Thymus (tissue), 14 donors: ENCODE measurements at places on chromosomes 7 and 10. TPM values are rescaled to one million over a fixed set of nuclear protein-coding genes. Genes with fewer than 3 reads are reported as not detected.

- H3K4me3 ChIP-seq, result no peak overlapping the region
- no peaks in the 10 kb centered on the region for H3K36me3 ChIP-seq
- H3K27me3 ChIP-seq, result peaks cover 14% of the 10 kb centered on the region
- no peak for DNase-seq
Observed at GRCh38 chr10:13842117-13842516, 255.4 kb downstream of the PRPF18 start.

DNA sequence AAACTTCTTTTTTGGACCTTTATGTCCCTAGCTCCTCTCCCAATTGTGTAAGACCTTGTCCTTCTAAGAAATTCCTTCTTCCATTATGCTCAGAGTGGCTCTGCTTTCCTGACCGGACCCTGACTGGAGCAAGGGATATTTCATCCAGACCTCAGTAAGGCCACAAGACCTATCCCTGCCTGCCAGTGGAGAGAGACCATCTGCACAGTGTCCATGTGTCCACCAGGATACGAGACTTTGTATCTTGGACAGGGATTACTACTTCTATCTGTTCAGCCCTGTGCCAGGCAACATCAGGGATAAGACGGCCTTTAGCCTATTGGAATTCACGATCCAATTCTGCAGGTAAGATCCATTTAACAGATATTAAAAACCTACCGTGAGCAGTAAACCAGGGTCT, 7.2 kb upstream of the ATOH7 start:
- no peaks in the 10 kb centered on the region for H3K4me1 ChIP-seq
- H3K27me3 ChIP-seq, result no peaks in the 10 kb centered on the region
- no peak overlapping the region for H3K27ac ChIP-seq
- no peak overlapping the region for H3K4me3 ChIP-seq
- H3K36me3 ChIP-seq, result no peaks in the 10 kb centered on the region

- no peaks in the 10 kb centered on the region for H3K27me3 ChIP-seq
- H3K4me1 ChIP-seq, result no peaks in the 10 kb centered on the region
- H3K4me3 ChIP-seq, result no peak overlapping the region
- DNase-seq, result no peak
Observed at GRCh38 chr10:61837755-61838171, 63.7 kb upstream of the ARID5B start.

GRCh38 chr7:28211006-28211405, 30.4 kb upstream of the JAZF1 start:
- no peaks in the 10 kb centered on the region for H3K4me1 ChIP-seq
- no peak for DNase-seq
- no peaks in the 10 kb centered on the region for H3K36me3 ChIP-seq
- no peak overlapping the region for H3K4me3 ChIP-seq
- H3K27me3 ChIP-seq, result no peaks in the 10 kb centered on the region

DNA sequence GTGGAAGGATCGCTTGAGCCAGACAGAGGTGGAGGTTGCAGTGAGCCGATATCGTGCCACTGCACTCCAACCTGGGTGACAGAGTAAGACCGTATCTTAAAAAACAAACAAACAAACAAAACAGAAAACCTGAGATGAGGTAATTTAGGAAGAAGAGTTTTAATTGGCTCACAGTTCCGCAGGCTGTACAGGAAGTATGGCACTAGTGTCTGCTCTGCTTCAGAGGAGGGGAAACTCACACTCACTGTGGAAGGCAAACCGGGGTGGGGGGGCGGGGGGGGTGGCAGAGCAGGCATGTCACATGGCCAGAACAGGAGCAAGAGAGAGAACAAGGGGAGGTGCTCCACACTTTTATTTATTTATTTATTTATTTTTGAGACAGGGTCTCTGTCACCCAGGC, 5.1 kb downstream of the UBE2D4 start:
- DNase-seq, result peak; percentile 53
- H3K27me3 ChIP-seq, result no peaks in the 10 kb centered on the region
- H3K36me3 ChIP-seq, result no peaks in the 10 kb centered on the region
- no peak overlapping the region for H3K27ac ChIP-seq

DNA sequence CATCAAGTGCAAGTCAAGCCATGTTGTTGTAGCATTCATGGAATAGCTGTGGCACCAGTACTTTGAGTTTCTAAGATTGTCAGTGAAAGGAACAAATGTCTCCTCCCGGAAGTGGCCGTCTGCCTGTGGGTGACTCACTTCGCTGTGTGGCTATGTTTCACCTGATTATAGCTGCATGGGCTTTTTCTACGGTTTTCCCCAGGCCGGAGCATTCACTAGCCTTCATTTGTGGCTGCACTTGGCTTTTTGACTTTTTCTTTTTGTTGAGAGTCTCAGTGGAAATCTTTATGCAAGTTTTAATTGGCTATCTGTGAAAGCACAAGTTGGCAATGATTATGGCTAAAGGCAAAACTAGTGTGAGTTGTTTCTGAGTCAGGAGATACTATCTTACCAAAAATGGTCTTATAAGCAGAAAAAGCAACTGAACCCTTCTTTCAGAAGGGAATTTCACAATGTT, 35.0 kb downstream of the SRI start:
- DNase-seq, result no peak
- H3K4me1 ChIP-seq, result no peaks in the 10 kb centered on the region
- H3K27me3 ChIP-seq, result no peaks in the 10 kb centered on the region
- H3K27ac ChIP-seq, result no peak overlapping the region
- no peak overlapping the region for H3K4me3 ChIP-seq

- H3K4me1 ChIP-seq, result peaks cover 5% of the 10 kb centered on the region
- H3K27ac ChIP-seq, result peak overlapping the region; percentile 41
- no peaks in the 10 kb centered on the region for H3K27me3 ChIP-seq
- no peak for DNase-seq
- H3K36me3 ChIP-seq, result no peaks in the 10 kb centered on the region
Observed at GRCh38 chr7:140269004-140269638, 92.3 kb upstream of the KDM7A start.

DNA sequence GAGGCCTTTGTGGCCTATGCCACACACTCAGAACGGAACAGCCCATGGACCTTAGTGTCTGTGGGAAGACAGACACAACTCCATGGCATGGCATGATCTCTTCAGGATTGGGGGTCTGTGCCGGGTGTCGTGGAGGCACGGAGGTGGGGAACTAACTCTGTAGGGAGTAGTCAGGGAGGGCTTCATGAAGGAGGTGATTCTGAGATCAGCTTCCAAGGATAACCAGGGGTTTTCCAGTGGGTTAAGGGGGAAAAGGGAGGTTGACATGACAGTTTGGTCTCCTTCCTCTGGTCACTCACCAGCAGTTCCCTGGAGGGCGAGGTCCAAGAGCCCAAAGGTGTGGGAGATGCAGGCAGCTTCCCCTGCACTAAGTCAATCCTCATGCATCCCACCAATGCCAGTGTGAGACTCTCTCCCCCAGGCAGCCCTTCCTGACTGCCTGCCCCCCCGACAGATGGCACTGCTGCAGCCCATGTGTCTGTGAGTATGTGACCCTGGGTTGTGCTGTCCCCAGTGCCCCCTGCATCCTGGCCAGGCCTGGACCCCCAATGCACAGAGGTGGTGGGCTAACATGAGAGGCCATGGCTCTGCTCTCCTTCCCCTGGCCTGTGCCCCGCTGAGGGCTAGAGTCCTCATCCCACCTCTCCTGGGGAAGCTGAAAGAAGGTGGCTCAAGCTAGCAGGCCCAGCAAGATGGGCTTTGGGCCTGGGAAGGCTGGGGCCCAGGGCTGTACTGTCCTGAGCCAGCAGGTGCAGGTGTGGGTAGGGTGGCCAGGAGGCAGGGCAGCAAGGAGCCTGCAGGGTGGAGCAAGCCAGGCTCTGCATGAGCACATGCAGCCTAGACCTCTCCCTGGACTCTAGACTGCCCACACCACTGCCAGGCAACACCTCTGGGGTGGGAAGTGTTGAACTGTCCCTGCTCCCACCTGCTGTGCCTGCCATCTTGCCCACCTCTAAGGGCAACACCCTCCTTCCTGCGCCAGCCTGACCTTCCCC, 39.7 kb downstream of the RASGEF1A start:
- DNase-seq, result no peak
- H3K4me3 ChIP-seq, result no peak overlapping the region
- peaks cover 8% of the 10 kb centered on the region for H3K27me3 ChIP-seq
- H3K36me3 ChIP-seq, result no peaks in the 10 kb centered on the region

- no peaks in the 10 kb centered on the region for H3K36me3 ChIP-seq
- H3K27me3 ChIP-seq, result no peaks in the 10 kb centered on the region
- no peak for DNase-seq
- no peak overlapping the region for H3K27ac ChIP-seq
- H3K4me1 ChIP-seq, result no peaks in the 10 kb centered on the region
Observed at GRCh38 chr10:105586451-105587098, 945.5 kb downstream of the SORCS3 start.

DNA sequence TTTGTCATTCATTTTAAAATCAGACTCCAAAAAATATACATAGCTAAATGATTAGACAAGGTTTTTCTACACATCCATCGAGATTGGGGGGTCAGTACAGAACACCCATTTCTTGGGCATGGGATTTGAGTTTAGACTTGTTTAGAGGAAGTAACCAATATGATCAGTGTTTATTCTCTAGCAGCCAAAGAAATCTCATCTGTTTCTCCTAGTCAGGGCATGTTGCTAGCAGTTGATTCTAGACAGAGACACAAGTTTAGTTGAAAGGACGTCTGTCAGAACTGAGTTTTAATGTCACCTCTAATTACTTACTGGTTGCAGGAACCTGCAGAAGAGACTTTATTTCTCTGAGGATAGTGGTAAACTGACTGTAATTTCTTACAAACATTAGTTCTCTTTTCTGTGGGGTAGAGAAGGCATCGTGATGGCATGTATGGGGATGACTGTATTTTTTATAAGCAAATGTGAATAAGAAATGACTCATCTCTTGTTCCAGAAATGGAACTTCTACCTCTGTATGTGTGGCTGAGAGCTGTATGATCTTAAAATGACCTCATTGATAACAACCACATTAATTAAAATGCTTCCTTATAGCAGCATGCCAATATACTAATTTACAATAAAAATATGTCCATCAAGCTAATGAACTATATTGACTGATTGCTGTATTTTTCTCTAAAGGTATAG, 30.6 kb upstream of the RHOBTB1 start:
- DNase-seq, result no peak
- H3K27me3 ChIP-seq, result no peaks in the 10 kb centered on the region
- no peaks in the 10 kb centered on the region for H3K36me3 ChIP-seq
- no peaks in the 10 kb centered on the region for H3K4me1 ChIP-seq

DNA sequence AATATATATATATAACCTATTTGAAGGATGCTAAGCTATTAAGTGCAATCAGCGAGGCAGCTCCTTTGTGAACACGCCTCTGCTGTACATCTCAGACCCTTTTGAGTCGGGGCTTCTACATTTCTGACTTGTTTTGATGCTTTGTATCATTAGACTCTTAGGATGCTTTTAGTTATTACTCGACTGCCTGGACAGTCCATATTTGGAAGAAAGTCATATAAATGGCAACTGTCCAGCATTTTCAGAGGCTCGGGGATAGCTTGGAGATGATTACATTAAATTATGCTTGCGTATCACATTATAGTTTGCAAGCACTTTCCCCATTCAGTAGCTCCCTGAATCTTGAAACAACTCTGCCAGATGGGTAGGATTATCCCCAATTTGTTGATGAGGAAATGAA, 257.9 kb downstream of the PTEN start:
- no peak overlapping the region for H3K27ac ChIP-seq
- H3K36me3 ChIP-seq, result no peaks in the 10 kb centered on the region
- no peak for DNase-seq
- H3K27me3 ChIP-seq, result no peaks in the 10 kb centered on the region

- no peaks in the 10 kb centered on the region for H3K27me3 ChIP-seq
- peak; percentile 71 for DNase-seq
- H3K27ac ChIP-seq, result no peak overlapping the region
- H3K36me3 ChIP-seq, result no peaks in the 10 kb centered on the region
- peak overlapping the region; percentile 8 for H3K4me3 ChIP-seq
Observed at GRCh38 chr10:78407009-78407711, 373.5 kb downstream of the RPS24 start.

GRCh38 chr10:123655751-123656150, 10.4 kb upstream of the GPR26 start:
- H3K4me1 ChIP-seq, result no peaks in the 10 kb centered on the region
- H3K27ac ChIP-seq, result no peak overlapping the region
- no peaks in the 10 kb centered on the region for H3K36me3 ChIP-seq
- no peak overlapping the region for H3K4me3 ChIP-seq
- no peak for DNase-seq

Gene CALML3
- total RNA-seq, result 144 TPM

Gene ZNF488
- 0.24 TPM for total RNA-seq

Gene GTF2IRD2
- 10.9 TPM for total RNA-seq

Gene TMEM139
- total RNA-seq, result 0.19 TPM

Gene SPACDR
- total RNA-seq, result 0.76 TPM

Gene AOAH
- 23.5 TPM for total RNA-seq

Gene WNT2
- 0.24 TPM for total RNA-seq

Gene CRTAC1
- 0.05 TPM for total RNA-seq

Gene GALNT17
- total RNA-seq, result 1.8 TPM

Gene CACNB2
- 0.85 TPM for total RNA-seq

Gene HEPACAM2
- 0.24 TPM for total RNA-seq

Gene DLG5
- 6.6 TPM for total RNA-seq

Gene ZNF425
- 2.2 TPM for total RNA-seq

Gene TBC1D12
- total RNA-seq, result 3.7 TPM

Gene TEX47
- not detected for total RNA-seq
